ENCODE measurements at places on chromosomes 11 and 22. TPM values are rescaled to one million over a fixed set of nuclear protein-coding genes. Genes with fewer than 3 reads are reported as not detected.
A peak's percentile ranks its signal among the peaks of the same experiment; 100 is the strongest.

DNA sequence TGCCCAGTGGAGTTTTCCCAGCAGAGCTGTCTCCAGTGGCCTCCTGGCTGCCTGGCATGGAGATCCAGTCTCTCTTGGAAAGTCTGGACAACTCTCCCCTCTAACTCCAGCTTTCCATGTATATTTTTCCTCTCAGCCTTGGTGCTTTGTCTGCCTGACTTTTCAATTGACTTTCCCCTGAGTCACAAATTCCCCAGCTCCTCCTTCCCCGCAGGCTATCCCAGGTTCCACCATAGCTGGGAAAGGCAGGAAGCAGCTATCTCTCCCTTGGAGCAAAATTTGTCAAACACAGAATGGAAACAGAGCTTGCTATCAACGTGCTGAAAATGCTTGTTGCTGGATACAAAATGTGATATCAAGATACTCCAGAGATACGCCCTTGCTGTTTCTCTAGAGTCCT lies 384.8 kb downstream of the TMEM135 start:
- no peak for DNase-seq

DNA sequence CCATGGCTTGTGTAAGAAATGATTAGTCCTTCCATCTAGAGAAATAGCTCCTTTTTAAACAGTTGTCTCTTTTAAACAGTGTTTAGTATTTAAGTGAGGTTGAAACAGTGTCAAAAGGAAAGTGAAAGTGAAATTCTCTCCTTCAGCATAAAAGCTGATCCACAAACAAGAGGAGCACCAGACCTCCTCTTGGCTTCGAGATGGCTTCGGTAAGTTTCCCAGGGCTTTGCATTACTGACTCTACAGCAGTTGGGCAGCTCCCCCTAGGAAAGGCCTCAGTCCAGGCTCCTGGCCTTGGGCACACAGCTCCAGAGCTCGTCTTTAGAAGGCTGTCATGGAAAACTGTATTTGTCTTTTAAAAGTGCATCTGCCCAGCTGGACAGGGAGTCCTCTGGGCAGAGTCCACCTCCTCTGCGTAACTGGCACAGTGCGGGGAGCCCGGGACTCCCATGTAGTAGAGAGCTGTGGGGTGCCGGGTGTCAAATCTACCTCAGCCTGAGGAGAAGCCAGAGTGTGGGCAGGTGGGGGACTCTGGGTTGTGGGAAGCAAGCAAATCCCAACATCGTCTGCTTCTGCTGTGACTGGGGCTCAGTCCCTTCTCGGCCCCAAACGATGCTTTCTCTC lies at the start of gene PLAAT4:
Gene PLAAT4 (plus strand): TSS at position 140 of the 624 bp plus-strand sequence. CDS start 61 bp downstream, at position 201.
- peak; percentile 31 for DNase-seq

DNA sequence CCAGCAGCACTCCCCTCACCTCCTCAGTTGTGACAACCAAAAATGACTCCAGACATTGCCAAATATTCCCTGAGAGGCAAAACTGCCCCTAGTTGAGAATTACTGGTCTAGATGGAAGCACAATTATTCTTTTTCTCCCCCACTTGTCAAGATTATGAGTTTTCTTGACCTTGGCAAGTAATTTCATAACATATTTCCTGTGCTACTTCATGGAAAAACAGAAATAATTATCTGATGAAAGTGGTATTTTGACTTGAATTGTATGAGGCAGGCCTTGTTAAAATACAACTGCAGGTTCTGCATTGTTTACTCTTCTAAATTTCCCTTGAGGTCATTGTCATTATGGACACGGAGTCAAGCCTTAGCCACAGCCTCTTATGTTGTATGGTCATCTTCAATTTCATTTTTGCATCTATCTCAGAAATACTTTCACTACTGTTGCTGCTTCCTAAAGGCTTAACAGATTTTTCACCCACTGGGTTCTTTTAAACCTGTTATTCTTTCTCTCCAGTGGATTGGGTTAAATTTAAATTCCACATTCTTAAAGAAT lies 32.2 kb upstream of the LDLRAD3 start:
- no peak for DNase-seq

The API5 gene
- total RNA-seq: 117 TPM

The OR8D1 gene
- not detected for total RNA-seq

The HSCB gene
- total RNA-seq: 23.0 TPM

The FAM180B gene
- not detected for total RNA-seq

DNA sequence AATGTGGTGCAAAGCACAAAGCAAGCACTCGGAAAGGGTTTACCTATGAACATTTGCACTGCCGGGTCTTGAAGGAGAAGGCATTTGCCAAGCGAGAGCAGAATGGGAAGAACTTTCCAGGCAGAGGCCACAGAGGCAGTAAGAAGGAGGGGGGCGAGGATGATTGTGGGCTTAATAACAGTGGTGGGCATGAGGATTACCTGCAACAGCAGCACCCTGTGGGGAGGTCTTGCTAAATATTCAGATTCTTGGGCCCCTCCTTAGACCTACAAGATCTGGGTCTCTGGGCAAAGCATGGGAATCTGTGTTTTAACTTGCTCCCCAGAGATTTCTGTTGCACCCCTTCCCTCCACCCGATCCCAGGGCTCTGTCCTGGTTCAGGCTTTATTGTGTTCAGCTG lies 75.1 kb upstream of the ZBED5 start:
- DNase-seq: no peak

The GRIK4 gene
- 0.14 TPM for total RNA-seq

- DNase-seq: no peak
Measured at GRCh38 chr22:33896154-33896553, 24.1 kb downstream of the LARGE1 start.

DNA sequence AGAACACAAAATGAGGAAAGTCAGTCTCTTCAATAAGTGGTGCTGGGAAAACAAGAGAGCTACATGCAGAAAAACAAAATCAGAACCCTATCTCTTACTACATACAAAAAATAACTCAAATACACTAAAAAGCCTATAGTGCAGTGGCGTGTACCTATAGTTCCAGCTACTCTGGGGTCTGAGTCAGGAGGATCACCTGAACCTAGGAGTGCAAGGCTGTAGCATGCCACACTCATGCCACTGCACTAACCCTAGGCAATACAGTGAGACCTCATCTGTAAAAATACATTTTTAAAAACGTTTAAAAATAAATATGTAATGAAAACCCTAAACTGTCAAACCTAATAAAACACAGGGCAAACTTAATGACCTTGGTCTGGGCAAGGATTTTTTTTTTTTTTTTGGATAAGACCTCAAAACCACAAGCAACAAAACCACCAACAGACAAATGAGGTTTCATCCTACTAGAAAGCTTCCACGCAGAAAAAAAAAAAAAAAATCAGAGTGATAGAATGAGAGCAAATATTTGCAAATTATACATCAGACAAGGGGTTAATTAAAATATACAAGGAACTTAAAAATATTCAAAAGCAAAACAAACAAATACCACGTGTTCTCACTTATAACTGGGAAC lies 35.2 kb downstream of the XKR3 start:
- DNase-seq: no peak

The APOL4 gene
- total RNA-seq: not detected

The THY1 gene
- 9.7 TPM for total RNA-seq

Data from kidney epithelial cell (primary cell).